AML-193 (cell line): ENCODE measurements at places on chromosomes 7 and 10.
A peak's percentile ranks its signal among the peaks of the same experiment; 100 is the strongest.

GRCh38 chr7:66167773-66168387 lies 37.3 kb upstream of the TPST1 start:
- no peak for DNase-seq

- DNase-seq = no peak
Observed at GRCh38 chr10:119370111-119370741, 162.9 kb downstream of the GRK5 start.

- no peak for DNase-seq
Observed at GRCh38 chr7:5559576-5560240, 136.1 kb upstream of the TNRC18 start.

DNA sequence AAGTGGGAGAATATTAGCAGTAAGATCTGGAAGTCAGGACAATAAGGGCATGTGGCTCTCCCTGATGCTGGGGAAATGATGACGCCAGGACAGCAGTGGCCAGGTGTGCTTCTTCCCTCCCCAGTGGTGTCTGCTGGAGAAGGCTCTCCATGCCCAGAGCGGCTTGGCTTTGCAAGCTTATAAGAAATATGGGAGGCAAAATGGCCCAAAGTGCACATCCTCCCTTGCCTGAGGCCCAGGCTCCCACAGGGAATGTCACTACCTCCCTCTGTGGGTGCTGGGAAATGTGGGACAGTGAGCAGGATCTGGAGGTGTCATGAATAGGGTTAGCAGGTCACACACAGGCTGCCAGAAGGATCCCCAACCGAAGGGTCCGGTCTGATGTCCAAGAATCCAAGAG lies 17.1 kb upstream of the ZNF488 start:
- no peak for DNase-seq

GRCh38 chr7:492714-493065 lies 27.0 kb downstream of the PDGFA start:
- no peak for DNase-seq

GRCh38 chr10:126846469-126846868 lies 58.8 kb upstream of the DOCK1 start:
- no peak for DNase-seq

DNA sequence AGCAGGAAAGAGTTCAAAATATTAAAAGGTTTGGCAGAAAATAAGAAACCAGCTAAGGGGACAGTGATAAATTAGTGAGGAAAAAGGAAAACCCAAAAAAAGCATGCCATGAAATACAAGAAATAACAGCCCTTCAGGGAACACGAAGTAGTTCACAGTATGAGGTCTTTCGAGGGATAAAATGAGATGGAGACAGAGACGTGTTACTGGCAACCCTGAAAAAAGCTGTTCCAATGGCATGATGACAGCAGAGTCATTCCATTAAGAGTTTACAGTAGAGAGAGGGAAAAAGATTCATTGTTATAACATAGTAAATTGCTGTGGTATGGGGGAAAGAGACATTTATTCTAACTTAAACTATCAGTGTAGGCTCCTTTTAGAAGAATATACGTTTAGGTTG lies 391.2 kb downstream of the ANKRD7 start:
- DNase-seq = no peak

DNA sequence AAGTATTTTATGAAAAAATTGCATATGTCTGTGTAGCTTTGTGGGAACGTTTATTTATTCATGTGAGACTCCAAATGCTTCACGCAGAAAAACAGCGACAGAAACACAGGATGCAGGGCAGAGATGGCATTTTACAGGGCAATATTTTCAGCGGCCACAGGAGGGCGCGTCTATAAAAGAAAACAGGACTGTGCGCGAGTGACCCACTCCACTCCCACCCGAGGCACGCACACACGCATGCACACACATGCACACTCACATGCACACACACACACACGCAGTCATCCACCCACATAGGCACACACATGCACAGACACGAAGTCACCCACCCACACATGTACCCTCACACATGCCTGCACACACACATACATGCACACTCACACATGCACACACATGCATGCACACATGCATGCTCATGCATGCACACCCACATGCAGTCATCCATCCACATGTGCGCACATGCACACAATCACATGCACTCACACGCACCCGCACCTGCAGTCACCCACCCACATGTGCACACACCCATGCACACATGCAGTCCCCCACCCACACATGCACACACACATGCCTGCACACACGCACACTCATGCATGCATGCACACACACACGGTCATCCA lies 96.3 kb downstream of the DNAJB6 start:
- DNase-seq = peak; percentile 18

DNA sequence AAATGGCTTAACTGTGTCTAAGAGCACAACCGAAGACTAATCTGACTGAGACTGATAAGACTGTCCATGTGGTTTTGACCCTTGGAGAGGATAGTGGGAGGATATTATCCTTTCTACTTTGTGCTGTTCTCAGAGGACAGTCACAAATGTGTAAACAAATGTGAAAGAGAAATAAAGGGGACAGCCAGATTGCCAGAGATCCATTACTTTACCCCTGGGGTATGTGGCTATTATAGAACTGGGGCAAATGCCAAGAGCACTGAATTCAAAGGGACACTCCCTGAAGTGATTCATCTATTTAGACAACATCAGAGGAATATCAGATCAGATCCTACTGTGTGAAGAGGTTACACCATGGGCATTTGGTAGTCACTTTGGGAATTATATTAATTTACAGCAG lies 154.7 kb downstream of the RNLS start:
- no peak for DNase-seq

DNA sequence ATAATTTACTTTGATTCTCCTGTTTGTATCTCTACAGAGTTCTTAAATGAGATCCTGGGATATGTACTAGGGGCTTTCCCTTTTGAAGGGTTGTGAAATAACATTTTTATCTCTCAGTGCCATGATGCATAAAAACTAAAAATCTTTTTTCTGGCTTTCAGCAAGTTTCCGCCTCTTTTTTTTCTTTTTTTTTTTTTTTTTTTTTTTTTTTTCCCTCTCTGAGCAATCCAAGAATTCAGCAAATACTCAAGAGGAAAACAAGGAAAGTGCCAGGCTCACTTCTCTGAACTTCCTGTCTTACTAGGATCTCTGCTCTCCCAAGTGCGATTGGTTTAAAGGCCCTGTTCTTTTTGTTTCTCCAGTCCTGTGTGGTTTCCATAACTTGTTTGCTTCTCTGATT lies 79.9 kb downstream of the HYCC1 start:
- no peak for DNase-seq

DNA sequence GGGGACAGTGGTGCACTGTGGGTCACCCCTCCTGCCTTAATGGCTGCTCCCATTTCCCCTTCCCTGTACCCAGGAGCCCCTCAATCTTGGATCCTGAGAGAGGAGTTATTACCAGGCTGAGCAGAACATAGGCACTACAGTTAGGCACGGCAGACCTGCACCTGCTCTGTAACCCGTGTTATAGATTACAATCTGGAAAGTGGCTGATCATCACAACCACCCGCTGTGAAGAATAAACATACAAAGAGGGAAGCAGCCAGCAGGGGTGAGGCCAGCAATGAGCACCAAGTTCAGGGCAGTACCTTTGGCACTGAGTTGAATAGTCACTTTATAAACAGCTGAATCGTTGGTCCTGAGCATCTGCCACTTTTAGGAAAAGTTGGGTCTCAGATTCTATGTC lies 1.7 kb downstream of the CDHR1 start:
- no peak for DNase-seq

- DNase-seq = no peak
Observed at GRCh38 chr10:77770081-77770867, 132.7 kb upstream of the KCNMA1 start.

DNA sequence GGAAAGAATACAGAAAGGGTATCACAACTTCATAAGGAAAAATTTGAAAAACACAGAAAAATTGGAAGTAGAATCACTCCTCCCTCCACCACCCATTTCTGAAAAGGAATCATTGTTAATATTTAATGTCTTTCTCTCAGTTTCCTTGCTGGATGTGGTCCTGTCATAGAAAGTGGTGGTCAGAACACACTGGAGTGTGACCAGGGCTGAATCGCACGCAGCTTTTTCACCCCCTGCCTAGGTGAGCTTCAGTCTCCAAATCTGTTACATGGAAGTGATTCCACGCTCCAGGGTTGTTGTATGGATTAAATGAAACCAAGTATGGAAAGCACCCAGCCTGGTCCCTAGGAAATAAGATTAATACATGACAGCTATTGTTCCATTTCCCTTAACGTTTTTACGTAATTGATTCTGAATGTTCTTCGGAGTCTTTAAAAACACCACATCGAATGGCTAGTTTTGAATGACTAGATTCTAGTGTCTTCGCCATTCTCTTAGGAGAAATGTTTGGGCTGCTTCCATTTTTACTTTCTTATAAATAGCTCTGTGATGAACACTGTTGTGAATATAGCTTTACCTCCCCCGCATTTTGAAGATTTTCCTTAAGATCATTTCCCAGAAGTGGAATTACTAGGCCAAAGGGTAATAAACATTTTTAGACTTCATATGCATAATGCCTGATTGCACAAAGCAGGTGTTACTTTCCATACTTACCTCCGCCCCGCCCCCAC lies 10.9 kb upstream of the DUSP5 start:
- DNase-seq = no peak

GRCh38 chr7:27302590-27302989 lies 60.0 kb downstream of the EVX1 start:
- no peak for DNase-seq

DNA sequence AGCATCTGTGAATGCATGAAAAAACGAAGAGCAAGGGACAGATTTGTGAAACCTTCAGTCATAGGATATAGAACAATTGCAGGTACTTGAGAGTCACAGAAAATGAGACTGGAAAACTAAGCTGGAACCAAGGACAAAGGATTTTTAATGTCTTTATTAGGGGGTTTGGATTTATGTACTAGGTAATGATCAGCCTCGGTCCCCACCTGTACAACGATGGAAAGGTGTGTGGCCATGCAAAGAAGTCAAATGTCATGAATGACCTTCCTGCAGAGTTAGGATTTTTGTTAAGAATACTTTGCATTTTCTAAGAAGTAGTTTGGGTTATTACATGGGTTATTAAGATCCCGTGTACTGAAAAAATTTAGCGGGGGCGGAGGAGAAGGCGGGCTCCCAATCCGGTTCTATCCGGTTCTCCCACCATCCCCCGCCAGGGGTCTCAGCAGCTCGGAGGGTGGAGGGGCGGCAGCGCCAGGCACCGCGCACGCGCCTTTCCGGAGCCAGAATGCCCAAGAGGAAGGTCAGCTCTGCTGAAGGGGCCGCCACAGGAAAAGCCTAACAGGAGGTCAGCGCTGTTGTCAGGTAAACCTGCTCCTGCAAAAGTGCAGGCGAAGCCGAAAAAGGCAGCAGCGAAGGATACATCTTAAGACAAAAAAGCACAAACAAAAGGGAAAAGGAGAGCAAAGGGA lies 327.5 kb upstream of the PLXDC2 start:
- DNase-seq = peak; percentile 11

DNA sequence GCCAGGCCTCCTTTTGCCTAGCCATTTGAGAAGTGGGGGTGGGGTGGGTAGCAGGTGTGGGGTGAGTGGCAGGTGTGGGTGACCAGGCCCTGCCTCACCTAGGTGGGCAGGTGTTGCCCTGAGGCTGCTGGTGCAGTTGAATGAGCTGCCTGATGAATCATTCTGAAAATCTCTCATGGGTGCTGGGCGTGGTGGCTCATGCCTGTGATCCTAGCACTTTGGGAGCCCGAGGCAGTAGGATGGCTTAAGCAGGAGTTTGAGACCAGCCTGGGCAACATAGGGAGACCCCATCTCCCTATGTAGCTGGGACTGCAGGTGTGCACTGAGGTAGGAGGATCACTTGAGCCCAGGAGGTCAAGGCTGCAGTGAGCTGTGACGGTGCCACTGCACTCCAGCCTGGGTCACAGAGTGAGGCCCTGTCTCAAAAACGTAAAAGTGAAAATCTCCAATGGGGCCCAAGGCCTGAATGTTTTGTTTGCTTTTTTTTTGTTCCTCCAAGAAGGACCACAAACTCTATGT lies 17.7 kb downstream of the TSPAN14 start:
- DNase-seq = no peak

- no peak for DNase-seq
Observed at GRCh38 chr10:1852841-1853240, 115.5 kb upstream of the ADARB2 start.

GRCh38 chr7:26694141-26694540 lies 170.2 kb downstream of the SKAP2 start:
- no peak for DNase-seq

DNA sequence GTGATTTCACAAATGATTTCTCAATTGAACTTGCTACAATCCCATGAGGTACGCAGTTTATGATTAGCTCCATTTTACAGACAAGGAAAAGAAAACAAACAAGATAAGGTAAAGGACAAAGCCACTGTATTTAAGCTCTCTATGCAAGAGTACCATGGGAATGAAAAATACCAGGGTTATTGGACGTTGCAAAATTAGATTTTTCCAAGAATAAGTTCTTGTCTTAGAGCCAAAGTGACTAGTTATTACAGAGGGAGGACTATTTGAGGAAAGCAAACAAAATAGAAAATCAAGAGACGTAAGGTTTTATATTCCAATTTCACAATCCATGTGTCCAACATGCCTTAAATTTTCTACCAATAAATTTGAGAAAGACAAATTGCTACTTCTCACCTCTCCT lies 97.9 kb upstream of the PTN start:
- no peak for DNase-seq

- DNase-seq = no peak
Observed at GRCh38 chr10:14173391-14173705, 157.4 kb downstream of the FRMD4A start.

DNA sequence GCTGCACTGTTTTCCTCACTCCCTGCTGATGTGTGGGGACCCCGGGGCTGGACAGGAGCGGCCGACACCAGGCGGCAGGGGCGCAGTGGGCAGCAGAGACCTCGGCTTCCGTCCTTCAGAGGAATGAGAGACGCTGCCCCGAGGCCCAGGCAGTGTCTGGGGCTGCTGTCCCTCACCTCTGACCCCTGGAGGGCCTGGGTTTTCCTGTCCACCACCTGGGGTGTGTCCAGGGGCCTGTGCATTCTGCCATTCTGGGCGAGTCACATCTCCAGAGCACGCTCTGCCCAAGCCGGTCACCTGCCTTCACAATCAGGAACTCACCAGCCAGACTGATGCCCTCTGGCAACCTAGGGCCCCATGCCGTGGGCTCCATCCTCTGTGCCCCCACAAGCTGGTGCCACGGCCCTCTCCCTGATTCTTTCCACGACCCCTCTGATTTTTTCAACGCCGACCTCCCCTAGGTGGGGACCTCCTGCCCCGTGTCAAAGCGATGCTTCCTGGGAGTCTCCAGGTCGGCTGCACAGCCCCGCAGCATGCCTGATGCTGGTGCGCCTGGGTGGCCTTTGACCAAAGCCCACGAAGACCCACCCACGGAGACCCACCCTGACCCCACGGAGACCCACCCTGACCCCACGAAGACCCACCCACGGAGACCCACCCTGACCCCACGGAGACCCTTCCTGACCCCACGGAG lies 53.7 kb upstream of the CFAP46 start:
- no peak for DNase-seq

GRCh38 chr10:120710076-120710475 lies 141.1 kb upstream of the WDR11 start:
- DNase-seq = no peak

- no peak for DNase-seq
Observed at GRCh38 chr10:15743443-15743842, 23.7 kb upstream of the ITGA8 start.

- no peak for DNase-seq
Observed at GRCh38 chr10:57300718-57301117, 939.7 kb upstream of the ZWINT start.
